Caki2 (cell line): ENCODE measurements at places on chromosomes 7 and 10.
A peak's percentile ranks its signal among the peaks of the same experiment; 100 is the strongest.

GRCh38 chr7:867001-867405 lies 9.4 kb upstream of the GET4 start:
- DNase-seq: peak; percentile 92

DNA sequence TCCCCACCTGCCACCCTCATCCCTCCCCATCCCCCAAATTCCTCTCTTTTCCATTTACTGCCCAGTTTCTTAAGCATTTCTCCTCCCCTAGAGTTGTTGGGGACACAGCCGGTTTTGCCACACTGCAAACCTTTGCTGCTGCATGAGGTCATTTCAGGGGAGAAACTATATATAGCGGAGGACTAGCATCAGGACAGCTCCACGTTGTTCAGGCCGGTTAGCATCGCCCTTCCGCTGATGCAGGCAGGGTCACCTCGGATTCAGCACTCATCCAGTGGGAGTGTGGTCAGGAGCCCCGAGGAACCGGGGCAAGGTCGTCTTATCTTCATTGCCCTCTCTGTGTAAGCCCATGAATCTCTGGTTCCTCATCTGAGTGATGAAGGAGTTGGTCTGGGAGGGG lies 15.6 kb downstream of the UBTD1 start:
- no peak for DNase-seq

GRCh38 chr7:107951896-107952295 lies 51.1 kb downstream of the LAMB1 start:
- DNase-seq: peak; percentile 18

- DNase-seq: no peak
Measured at GRCh38 chr10:94065362-94065761, 71.6 kb downstream of the PLCE1 start.

DNA sequence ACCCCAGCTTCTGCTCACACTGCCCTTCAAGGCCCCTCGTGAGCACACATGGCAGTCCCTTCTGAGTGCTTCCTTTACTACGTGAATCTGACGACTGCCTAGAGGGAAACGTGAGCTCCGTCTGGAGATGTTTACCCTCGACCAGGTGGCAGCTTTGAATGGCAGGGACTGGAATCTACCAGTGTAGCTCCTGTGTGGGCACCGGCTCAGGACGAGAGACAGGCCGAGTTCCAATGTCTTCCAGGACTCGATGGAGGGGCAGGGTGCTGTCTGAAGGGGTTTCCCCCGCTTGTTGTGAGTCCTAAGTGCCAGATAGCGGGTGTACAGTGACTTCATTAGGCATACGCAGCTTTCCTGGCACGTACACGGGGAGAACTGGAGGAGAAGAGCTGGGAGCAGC lies 229.9 kb downstream of the ADARB2 start:
- no peak for DNase-seq

DNA sequence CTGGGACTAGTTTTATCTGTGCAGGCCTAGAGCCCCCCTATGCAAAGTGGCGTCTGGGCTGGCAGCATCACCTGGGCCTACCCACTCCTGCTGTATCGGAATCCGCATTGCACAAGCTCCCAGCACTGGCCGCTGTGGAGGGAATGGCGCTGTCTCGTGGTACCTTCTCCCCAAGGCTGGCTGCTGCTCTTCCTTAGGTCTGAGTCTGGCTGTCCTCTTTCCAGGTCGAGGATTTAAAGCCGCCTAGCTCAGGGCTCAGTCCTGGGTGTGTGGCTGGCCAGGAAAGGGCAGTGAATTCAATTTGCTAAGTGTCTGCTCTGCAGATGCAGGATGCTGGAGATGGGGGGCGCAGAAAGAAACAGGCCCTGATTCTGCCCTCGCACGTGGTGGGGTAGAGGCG lies 44.7 kb downstream of the MGMT start:
- no peak for DNase-seq

DNA sequence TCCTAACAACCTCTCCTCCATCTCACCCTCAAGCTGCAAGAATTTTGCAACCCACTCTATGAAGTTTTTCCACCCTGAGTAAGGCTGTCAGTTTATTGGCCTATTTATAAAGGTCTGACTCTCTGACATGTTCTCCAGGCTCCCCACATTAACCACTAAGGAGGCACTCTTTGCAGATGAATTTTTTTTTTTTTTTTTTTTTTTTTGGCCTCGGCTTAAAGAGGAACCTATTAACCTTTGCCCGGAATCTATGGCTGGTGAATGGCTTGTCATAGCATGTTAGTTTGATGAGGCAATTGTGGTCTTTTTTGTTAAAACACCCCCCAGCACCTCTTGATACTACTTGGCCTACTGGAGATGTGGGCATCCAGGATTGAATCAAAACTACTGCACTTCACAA lies 57.1 kb downstream of the TBXAS1 start:
- DNase-seq: peak; percentile 38

- DNase-seq: no peak
Measured at GRCh38 chr7:8629504-8629903, 196.1 kb downstream of the NXPH1 start.

GRCh38 chr10:17965649-17966235 lies 14.0 kb downstream of the SLC39A12 start:
- no peak for DNase-seq

- DNase-seq: no peak
Measured at GRCh38 chr10:33719005-33719703, 384.7 kb upstream of the NRP1 start.

GRCh38 chr10:75736889-75737579 lies 305.6 kb downstream of the LRMDA start:
- DNase-seq: no peak

DNA sequence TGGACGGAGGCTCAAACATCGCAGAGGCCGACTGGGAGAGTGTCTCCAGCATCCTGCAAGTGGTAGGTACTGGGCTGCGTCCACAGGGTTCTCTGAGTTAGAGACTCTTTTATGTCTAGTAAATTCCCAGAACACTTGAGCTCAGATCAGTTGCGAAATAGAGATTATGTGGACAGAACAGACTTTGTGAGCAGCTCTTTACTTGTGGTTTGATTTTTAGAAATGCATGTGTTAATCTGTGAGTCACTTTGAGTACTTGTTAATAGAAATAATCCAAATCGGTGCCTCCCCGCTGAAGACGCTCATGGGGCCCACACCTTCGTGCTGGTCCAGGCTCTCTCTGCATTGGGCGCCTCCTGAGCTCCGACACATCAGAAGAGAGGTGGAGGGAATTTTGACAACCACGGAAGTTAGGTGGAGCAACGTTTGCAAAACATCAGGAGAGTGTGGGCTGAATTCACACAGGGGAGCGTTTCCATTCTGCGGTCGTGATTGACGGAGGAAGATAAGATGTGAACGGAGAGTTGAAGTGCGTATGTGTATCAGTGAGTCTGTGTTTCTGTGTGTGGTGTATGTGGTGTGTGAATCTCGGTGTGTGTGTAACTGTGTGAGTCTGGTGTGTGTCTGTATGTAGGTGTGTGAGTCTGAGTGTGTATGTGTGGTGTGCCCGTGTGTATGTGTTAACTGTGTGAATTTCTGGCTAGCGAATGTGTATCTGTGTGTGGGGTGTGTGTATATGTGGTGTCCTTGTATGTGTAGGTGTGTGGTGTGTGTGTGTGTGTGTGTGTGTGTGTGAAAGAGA lies 32.1 kb downstream of the PFKP start:
- no peak for DNase-seq

GRCh38 chr7:107746006-107746405 lies 2.1 kb downstream of the CBLL1 start:
- no peak for DNase-seq

DNA sequence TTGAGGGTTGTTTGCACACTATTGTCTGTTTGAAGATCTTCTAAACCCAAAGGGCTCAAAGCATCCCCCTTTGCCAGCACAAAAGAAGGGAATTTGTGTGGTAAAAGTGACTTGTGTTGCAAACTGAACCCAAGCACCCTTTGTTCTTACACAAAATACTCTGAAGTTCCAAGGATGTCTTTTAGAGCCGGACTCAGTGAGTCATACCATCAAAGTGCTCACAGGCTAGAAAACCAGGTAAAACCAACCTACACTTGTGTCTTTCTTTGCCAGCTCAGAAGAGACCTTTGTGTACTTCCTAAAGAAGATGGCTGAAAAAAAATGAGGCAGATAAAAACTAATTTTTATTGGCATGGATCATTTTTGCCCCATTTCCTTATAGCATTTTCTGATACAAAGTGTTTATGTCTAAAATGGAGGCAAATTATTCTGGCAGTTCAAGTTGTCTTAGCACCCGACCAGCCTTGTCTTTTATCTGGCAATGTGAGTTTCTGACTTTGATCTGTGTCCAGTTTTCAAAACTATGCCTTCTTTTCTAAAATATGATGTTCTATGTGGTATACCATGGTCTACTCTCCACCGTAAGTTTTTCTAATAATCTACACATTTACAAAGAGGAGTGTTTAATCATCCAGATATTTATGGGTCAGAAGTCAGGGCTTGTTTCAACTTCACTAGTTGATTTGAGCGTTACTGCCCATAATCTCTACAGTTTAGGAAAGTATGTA lies 128.4 kb upstream of the FZD1 start:
- DNase-seq: no peak

- DNase-seq: no peak
Measured at GRCh38 chr7:132558815-132559214, 17.5 kb downstream of the PLXNA4 start.

GRCh38 chr10:35852721-35853120 lies 210.6 kb upstream of the FZD8 start:
- DNase-seq: no peak

GRCh38 chr10:128275388-128276177 lies 149.4 kb upstream of the MKI67 start:
- no peak for DNase-seq

GRCh38 chr7:84780158-84781124 lies 406.4 kb downstream of the SEMA3D start:
- DNase-seq: no peak

- DNase-seq: no peak
Measured at GRCh38 chr10:70191972-70192305, 21.6 kb upstream of the SAR1A start.

GRCh38 chr10:42755556-42756093 lies 27.0 kb upstream of the BMS1 start:
- no peak for DNase-seq

GRCh38 chr7:117083648-117084047 lies 130.3 kb downstream of the ST7 start:
- no peak for DNase-seq

DNA sequence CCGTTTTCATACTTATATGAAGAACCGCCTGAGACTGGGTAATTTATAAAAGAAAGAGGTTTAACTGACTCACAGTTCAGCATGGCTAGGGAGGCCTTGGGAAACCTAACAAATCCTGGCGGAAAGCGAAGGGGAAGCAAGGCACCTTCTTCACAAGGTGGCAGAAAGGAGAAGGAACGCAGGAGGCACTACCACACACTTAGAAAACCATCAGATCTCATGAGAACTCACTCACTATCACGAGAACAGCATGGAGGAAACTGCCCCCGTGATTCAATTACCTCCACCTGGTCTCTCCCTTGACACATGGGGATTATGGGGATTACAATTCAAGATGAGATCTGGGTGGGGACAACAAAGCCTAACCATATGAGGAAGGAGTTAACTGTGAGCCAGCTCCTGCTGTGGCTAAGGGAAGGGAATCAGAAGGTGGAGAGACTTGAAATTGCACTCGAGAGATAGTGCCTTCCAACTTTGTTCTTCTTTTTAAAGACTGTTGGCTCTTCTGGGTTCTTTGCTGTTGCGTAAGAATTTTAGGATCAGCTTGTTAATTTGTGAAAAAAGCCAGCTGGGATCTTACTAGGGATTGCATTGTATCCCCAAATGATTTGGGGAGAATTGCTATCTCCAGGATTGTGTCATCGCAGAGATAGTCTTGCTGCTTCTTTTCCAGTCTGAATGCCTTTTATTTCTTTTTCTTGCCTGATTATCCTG lies 21.0 kb downstream of the OPTN start:
- no peak for DNase-seq

DNA sequence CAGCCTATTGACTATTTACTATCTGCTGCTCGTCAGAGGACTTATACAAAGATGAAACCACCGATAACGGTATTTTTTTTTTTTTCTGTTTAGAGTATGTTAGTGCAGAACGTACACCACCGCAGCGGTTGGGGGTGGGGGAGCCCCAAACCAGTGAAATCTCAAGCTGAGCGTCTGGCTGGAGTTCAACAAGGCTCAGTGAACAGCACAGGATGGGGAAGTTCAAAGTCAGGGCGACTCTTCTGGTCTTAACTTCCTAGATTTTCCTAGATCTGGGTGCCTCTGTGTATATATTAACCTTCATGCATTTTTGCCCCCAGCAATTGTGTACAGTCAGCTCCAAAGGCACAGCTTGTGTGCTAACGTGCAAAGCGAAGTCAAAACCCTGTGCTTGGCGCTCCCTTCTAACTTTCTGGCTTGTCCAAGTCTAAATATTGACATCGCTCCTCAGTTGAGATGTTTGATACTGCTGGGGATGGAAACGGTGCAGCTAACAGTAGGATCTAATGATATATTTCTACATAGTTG lies 1.1 kb downstream of the RHOBTB1 start:
- no peak for DNase-seq

DNA sequence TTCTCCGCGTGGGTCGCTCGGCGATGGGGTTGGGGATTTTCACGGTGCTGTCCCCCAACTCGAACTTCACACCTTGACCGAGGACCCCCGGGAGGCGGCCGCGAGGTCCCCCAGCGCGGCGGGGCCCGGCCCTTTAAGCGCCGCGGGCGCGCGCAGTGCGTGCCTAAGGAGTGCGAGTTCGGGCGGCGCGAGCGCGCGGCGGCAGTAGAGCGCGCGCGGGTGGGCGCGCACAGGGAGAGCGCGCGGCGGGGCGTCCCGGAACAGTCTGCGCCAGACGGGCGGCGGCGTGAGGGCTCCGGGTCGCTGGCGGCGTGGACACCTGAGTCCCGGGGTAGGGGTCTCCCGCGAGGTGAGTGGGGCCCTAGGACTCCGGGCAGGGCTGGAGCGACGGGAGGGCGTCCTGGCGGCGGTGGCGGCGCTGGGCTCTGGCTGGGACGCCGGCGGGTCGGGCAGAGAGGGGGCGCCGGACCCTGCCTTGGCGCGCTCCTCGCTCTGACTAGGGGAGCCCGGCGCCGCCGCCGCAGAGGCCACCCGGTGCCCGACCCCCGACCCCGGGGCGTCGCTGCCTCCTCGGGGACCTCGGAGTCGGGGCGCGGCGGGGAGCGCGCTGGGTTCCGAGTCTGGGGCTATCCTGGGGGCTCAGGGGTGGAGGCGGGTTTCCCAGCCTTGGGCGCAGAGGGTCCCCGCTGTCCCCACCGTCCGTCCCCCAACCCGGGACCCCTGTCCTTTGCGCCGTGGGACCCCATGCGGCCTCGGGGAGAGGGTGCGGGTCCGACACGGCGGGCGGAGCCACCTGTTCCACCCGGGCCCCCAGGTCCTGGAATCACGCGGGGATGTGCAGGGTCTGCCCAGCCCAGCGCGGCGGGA lies at the start of gene PROSER2:
Gene PROSER2, plus strand, starts transcription at position 235 of the 867 bp plus-strand sequence. CDS start 28,722 bp downstream, outside the sequence.
- peak; percentile 71 for DNase-seq

- no peak for DNase-seq
Measured at GRCh38 chr7:5586279-5586962, 162.8 kb upstream of the TNRC18 start.

- peak; percentile 37 for DNase-seq
Measured at GRCh38 chr7:131157530-131158243, 170.0 kb upstream of the MKLN1 start.

DNA sequence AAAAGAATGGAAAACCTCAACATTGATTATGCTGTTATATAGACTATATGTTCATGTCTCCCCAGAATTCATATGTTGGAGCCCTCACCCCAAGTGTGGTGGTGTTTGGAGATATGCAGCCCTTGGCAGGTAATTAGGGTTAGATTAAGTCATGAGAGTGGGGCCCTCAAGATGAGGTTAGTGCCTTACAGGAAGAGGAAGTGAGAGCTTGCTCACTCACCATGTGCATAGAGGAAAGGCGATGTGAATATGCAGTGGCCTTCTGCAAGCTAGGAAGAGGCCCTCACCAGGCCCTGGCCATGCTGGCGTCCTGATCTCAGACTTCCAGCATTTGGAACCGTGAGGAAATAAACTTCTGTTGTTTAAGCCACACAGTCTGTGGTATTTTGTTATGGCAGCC lies 14.8 kb downstream of the ZNF33A start:
- DNase-seq: no peak
